ENCODE measurements at places on chromosomes 5 and 9.

DNA sequence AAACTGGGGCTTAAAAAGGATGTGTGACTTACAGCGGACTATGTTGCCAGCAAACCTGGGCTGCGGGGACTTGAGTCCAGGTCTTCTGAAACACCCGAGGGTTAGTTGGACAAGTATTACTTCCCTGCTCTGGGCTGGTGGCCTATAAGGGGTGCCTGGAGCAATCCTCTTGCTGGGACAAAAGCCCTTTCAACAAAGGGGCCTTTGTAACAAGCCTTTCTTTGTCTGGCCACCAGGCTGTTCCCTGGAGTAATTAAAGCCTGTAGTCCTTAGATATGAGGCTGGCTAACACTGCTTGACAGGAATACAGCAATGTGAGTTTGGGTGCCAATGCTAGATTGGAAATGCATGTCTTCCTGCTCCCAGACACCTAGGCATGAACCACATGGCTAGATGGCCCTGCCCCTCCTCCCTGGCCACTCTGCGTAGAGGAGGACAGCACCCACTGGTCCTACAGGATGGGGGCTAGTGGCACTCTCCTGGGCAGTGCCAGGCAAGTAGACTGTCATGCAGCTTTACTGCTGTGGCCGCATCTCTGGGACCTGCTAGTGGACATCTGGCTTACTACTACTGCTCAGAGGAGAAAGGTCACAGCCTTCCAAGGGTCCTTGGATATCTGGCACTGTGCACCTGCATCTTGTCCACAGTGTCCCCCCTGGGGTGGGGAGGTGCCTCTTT lies 343.1 kb downstream of the ZSWIM6 start:
- no peak for DNase-seq

- DNase-seq, result no peak
These were observed 34.1 kb upstream of the EFNA5 start for GRCh38 chr5:107704681-107705401.

- no peak for DNase-seq
These were observed 171.7 kb downstream of the ZNF608 start for GRCh38 chr5:124574521-124575436.

- no peak for DNase-seq
These were observed 136.1 kb downstream of the MARCHF11 start for GRCh38 chr5:16043349-16043965.

- no peak for DNase-seq
These were observed 244.8 kb upstream of the MPDZ start for GRCh38 chr9:13524245-13524644.

DNA sequence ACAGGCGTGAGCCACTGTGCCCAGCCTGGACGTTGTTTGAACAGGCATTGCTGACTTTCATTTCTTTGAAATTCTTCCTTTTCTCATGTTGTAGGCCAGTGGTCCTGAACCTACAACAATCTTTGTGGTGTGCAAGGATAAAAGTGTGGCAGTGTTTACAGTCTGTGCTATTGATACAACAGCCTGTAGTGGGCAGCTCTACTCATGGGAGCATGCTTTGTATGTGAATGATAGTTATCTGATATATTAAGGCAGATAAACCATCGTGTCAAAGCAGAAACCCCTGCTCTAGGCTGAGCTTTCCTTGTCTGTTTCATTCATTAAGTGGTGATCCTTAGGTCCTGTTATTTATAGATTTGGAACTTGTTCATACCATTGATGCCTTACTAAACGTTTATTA lies 42.6 kb downstream of the CSNK1G3 start:
- DNase-seq, result no peak

GRCh38 chr9:33472881-33473615 lies 676 bp downstream of the NOL6 start:
- DNase-seq, result no peak

DNA sequence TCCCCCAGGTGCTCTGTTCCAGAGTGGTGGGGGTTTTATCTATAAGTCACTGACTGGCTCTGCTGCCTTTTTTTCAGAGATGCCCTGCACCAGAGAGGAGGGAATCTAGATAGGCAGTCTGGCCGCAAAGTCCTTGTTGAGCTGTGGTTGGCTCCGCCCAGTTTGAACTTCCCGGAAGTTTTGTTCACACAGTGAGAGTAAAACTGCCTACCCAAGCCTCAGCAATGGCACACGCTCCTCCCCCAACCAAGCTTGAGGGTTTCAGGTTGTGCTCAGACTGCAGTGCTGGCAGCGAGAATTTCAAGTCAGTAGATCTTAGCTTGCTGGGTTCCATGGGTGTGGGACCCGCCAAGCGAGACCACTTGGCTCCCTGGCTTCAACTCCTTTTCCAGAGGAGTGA lies 1428.6 kb downstream of the MAT2B start:
- no peak for DNase-seq

DNA sequence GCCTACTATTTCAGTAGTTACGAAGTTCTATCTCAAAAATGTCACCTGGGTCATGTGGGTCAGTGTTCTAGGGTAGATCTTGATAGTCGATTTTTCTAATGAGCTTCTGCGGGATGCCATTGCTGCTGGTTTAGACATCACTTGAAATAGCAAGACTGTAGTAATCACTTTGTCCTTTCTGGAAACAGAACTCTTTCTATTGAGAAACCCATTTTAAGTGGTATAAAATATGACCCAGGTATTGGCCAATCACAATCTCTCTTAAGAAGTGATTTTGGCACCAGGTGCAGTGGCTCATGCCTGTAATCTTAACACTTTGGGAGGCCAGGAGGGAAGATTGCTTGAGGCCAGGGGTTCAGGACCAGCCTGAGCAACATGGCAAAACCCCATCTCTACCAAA lies 17.6 kb downstream of the ARRDC3 start:
- DNase-seq, result no peak

DNA sequence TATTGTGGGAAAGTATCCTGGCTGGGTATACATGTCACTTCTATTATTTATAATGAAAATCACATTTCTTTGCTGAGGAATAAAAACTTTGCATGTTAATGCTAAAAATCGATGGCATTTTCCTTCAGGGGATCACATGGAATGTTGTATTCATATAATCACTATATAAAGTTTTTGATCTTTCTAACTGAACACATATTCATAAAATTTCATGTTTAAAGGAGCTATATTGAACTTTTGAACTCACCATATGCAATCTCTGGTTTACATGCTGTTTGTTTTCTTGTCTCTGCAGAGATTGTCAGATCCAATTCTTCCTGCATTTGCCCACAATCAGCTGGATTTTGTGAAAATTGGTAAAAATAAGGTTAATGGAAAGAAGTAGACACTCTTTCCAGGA lies 33.4 kb upstream of the TRAF1 start:
- no peak for DNase-seq

DNA sequence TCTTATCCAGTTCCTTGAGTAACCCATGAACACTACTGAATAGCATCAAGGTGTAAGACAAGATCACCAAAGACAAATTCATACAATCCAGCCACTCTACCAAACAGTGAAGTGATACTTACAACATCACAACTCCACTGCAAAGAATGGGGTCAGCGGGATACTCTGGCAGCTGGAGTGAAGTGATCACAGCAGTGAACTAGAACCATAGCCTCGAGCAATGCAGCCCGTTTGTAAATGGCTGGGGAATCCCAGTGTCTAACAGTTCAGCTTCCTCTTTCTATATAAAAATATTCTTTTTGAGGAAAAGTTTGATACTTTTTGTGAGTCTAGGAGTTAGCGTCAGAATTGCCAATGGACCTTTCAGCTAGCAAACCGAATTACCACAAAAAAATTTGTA lies 515.2 kb downstream of the ZNF608 start:
- DNase-seq, result no peak

- DNase-seq, result no peak
These were observed 29.8 kb downstream of the CD274 start for GRCh38 chr9:5479994-5480694.

- DNase-seq, result no peak
These were observed at the start of gene SPINK13 for GRCh38 chr5:148268566-148268965. SPINK13 (plus strand) TSS chr5:148268794; CDS start chr5:148270073, 1,279 bp downstream.

DNA sequence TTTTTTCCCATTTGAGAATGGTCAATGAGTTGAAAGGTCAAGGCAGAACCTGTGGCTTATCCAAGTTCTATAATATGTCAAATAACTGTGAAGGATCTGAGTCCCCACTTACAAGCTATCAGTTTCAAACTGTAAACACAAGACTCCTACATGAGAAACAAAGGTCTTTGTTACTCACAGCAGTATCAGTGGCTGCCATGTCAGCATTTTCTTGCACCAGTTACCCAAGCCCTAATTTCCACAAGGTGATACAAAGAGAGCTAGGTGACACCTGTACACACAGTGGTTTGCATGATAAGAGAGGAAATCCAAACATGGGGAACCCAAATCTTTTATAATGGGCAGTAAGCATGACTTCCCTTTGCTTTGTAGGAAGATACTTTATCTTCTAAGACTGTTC lies 8.0 kb upstream of the UBQLN1 start:
- no peak for DNase-seq

- no peak for DNase-seq
These were observed 149.6 kb upstream of the ATP10B start for GRCh38 chr5:161001604-161002003.

- no peak for DNase-seq
These were observed 86.2 kb downstream of the TTC39B start for GRCh38 chr9:15220658-15221318.

DNA sequence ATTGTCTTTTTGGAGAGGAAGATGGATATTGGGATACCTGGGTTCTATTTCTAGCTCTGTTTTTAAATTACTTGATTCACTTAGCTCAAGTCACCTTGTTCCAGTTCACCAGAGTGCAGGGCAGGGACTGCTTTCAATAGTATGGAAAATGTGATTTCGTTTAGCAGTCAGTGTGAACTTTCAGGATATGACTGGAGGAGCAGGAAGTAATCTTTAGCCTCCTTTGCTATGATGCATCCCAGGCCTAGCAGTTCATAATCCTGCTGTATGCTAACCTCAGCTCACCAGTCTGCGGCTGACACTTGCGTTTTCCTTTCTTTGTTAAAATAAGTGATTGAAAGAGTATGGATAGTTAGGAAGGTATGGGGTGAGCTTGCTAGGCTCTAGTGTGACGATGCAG lies 169.7 kb downstream of the ARHGAP26 start:
- no peak for DNase-seq
